Activated naive CD4-positive, alpha-beta T cell treated with anti-CD3 and anti-CD28 coated beads, Interleukin-2, amount 50 U/mL, for 72 hours (primary cell): ENCODE measurements at places on chromosomes 6 and 20. TPM values are rescaled to one million over a fixed set of nuclear protein-coding genes. Genes with fewer than 3 reads are reported as not detected.

The CD83 gene
- total RNA-seq, result 13.8 TPM

The BLOC1S5 gene
- 25.8 TPM for total RNA-seq

The FOXS1 gene
- not detected for total RNA-seq

The LST1 gene
- 18.2 TPM for total RNA-seq

The SMLR1 gene
- total RNA-seq, result not detected

The PRSS35 gene
- total RNA-seq, result not detected

The GJA10 gene
- total RNA-seq, result not detected

The GMPR gene
- 0.23 TPM for total RNA-seq

The FAXC gene
- total RNA-seq, result not detected

The TUBB2B gene
- total RNA-seq, result not detected

The C4B gene
- 3.9 TPM for total RNA-seq

The PROCR gene
- total RNA-seq, result 3.1 TPM

The MOCS1 gene
- total RNA-seq, result 3.9 TPM

The GDAP1L1 gene
- not detected for total RNA-seq

The SAMD10 gene
- total RNA-seq, result 8.2 TPM

The TMEM151B gene
- not detected for total RNA-seq

The RSPO3 gene
- not detected for total RNA-seq

The C6orf52 gene
- not detected for total RNA-seq

The IL17A gene
- 0.14 TPM for total RNA-seq

The ADISSP gene
- 44.7 TPM for total RNA-seq

The MARCKS gene
- total RNA-seq, result 0.21 TPM

The TFAP2A gene
- not detected for total RNA-seq

The XKR7 gene
- 0.09 TPM for total RNA-seq

The CDH26 gene
- 1.7 TPM for total RNA-seq

The EEF1A2 gene
- 0.14 TPM for total RNA-seq

The ELOVL4 gene
- 0.61 TPM for total RNA-seq

The PLCB4 gene
- not detected for total RNA-seq

The RBBP8NL gene
- not detected for total RNA-seq

The CPNE5 gene
- 3.0 TPM for total RNA-seq

The FAM184A gene
- 24.9 TPM for total RNA-seq

The MYCT1 gene
- not detected for total RNA-seq

The GRIK2 gene
- not detected for total RNA-seq

The AK9 gene
- total RNA-seq, result 3.8 TPM

The EYS gene
- not detected for total RNA-seq

The REM1 gene
- total RNA-seq, result not detected

The TLDC2 gene
- not detected for total RNA-seq

The CST5 gene
- total RNA-seq, result not detected

The KHDC1 gene
- total RNA-seq, result 2.3 TPM

The SLC22A2 gene
- total RNA-seq, result not detected

The ATAT1 gene
- total RNA-seq, result 15.1 TPM
